ENCODE measurements at places on chromosomes 2 and 18.

GRCh38 chr2:197925204-197925603, 120.8 kb downstream of the PLCL1 start:
- DNase-seq = no peak

DNA sequence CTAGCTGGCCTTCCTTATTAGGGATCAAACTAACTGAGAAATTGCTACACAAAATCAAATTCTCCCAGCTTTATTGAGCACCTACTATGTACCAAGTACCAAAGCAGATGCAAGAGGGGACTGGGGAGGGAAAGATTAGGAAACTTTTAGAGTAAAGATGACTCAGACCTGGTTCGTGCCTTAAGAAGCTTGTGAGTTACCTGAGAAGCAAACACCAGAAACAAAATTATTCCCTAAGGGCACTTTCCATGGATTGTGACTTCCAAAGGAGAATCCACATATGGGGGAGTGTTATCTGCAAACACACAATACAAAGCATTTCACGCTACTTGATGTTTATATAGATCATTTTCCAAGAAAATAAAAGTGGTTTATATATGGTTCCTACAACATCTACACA, 326.9 kb upstream of the HNRNPA3 start:
- no peak for DNase-seq

GRCh38 chr2:36701391-36701795, 4.9 kb downstream of the VIT start:
- DNase-seq = no peak

DNA sequence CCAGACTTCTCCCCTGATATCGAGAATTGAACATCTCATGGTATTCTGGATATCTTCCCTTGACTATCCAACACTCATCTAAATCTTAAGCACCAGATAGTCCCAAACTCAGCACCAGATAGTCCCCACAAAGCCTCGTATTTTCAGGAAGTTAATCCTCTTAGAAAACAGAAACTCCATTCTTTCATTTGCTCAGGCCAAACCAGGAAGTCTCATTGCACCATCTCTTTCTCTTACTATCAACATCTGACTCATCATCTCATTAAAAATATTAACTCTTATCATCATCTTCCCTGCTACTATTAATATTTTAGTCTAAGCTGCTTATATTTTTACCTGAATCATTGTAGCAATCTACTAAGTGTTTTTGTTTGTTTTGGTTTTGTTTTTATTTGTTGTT, 286.4 kb downstream of the GALNT13 start:
- no peak for DNase-seq

DNA sequence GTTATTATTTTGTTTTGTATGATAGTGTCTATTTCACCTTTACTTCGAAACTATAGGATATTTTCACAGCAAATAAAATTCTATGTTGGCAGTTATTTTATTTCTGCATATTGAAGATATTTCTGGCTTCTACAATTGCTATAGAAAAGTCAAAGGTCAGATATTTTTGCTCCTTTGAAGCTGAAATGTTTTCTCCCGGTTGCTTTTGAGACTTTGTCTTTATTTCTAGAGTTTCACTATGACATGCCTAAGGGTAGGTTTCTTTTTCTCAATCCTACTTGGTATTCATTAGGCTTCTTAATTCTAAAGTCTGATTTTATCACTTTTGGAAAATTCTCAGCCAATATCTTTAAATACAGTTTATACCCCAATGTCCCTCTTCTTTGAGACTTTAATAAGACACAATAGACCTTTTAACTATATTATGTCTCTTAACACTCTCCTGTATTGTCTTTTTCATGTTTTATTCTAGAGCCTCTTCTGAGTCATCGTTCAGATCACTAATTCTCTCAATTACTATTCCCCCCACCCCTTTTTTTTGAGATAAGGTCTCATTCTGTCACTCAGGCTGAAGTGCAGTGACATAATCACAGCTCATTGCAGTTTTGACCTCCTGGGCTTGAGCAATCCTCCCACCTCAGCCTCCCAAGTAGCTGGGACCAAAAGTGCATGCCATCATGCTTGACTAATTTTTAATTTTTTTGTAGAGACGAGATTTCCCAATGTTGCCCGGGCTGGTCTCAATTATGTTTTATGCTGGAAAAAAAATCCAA, 50.5 kb downstream of the USP37 start:
- DNase-seq = no peak

DNA sequence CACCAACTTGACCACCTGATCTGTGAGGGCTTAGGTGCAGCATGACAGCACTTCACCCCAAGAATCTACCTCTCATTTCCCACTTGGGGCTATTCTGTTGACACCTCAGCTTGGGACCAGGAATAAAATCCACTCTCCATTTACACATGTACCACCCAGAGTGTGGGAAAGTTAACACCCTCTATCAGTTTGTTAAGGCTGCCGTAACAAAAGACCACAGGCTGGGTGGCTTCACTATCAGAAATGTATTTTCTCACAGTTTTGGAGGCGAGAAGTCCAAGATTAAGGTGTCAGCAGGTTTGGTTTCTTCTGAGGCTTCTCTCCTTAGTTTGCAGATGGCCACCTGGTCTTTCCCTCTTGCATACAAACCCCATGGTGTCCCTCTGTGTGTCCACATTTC, 277.7 kb upstream of the ERBB4 start:
- no peak for DNase-seq

DNA sequence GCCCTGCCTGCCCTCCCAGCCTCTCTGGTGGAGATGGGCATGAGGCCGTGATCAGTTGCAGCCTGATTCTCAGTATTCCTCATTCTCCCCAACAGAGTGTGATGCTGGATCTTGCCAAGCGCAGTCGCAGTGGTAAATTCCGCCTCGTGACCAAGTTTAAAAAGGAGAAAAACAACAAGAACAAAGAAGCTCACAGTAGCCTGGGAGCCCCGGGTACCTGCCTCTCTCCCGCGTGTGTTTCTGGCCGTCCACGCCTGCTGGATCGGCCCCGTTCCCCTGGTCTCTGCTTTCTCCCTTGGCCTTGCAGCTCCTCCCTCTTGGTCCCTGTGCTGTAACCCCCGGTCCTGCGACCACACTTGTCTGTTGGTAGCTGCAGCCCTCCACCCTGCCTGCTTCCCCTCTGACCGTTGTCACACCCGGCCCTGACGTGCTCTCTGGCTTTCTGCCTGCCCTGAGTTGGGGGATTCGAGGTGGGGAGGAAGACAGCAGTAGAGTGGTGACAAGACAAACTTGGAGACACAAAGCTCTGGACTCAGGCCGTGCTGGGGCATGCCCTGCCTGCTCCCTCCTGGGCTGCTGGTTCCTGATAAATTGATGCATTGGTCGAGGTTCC, 99.5 kb downstream of the USP40 start:
- no peak for DNase-seq

DNA sequence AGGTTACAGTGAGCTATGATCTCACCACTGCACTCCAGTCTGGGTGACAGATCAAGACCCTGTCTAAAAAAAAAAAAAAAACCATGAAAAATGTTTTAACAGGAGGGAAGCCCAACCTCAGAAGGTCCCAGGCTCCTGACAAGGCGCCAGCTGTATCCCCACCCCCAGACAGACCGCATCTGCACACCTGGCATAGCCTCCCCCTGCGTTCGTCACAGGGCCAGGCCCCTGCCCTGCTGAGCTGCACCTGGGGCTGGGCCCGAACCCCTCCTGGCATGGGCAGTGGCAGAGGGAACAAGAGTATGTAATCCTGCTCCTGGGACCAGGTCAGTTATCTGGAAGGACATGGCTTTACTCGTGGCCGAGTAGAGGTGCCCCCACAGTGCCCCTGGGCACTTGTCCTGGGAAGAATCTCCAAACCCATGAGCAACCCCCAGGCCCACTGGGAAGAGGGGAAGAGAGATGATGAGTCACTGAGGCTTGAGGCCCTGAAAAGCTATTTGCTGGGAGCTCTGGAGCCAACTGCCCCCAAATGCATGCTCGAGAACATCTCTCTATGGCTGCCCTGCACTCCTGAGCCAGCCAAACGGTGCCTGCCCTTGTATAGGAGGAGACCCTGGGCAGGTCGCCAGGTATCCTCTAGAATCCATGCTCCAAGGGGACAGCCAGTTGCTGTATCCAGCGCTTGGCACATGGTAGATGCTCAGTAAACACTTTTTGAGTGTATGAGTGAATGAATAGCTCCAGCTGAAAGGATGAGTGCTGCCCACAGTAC, 265.5 kb downstream of the ATAD2B start:
- DNase-seq = no peak

DNA sequence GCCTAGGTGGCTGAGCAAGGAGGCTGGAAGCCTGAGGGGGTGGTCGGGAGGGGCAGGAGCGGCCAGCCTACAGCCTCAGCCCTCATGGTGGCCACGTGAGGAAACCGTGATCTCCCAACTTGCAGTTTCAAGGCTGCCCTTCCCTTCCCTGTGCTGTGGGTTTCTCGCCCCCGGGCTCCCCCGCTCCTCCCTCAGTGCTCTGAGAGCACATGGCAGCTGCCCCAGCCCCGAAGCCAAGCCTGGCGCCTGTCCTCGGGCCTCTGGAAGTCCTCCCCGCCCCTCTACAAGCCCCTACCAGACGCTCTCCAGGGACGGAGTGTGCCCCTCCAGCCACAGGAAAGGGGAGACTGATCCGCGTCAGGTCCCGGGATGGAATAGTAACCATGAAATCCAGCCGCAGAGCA, 586 bp upstream of the ANKRD23 start:
- DNase-seq = no peak

GRCh38 chr2:190173392-190173791, 110.9 kb upstream of the MSTN start:
- no peak for DNase-seq

GRCh38 chr2:141528990-141529389, 601.8 kb downstream of the LRP1B start:
- no peak for DNase-seq

- DNase-seq = no peak
These were observed 94.5 kb downstream of the RDH14 start for GRCh38 chr2:18465979-18466378.

DNA sequence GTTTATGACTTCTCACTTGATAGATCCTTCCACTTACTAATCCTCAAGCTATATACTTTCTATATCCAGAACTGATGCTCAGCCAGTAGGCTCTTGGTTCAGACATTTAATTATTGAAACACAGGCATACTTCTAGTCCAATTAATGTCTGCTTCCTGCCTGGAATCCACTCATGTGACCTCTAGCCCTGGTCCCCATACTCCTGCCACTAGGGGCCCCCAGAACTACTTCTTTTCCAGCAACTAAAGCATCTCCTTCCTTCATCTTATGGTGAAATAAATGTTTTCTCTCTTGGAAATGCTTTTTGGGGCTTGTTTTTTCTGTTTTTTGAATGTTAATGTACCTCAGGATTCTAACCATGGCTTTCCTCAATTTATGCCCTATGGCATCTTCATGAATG, 527.6 kb downstream of the SATB2 start:
- DNase-seq = no peak

GRCh38 chr2:142926445-142926844, 49.0 kb downstream of the KYNU start:
- no peak for DNase-seq

DNA sequence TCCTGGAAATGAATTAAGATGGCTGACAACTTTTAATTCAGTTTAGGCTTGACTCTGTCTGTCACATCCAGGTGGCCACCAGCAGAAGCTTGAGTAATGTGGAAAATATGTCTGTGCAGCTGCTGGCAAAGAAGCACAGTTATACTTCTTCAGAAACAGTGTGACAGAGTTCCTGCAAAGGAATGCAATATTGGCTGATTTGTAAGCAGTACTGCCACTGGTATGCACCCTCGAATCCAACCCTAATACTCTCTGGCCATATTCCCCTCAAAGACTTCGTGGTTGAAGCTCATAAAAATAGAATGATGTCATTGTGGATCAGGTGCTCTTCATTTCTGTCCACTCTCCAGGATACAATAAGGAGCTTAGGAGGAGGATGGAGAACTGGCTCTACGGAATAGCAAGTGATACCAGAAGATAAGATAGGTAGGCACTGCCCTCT, 86.2 kb downstream of the METTL8 start:
- peak; percentile 49 for DNase-seq

DNA sequence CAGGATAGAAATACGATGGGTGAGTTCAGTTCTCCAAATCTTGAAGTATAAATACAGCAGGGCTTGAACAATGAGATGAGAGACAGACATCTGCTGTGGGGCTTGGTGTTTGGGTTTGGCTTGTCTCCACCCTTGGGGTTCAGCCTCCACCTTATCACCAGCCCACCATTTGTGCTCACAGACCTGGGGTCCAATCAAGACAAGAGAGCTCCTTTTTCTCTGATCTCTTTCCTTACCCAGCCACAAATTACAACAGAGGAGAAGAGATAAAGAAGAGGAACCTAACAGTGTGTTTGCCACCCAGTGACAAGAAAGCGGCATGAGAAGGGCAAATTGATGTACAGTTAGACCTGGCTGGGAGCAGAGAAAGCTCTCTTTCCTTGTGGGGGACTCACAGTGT, 204.5 kb upstream of the CXCR4 start:
- DNase-seq = peak; percentile 75

GRCh38 chr2:210938228-210938627, 381.8 kb downstream of the CPS1 start:
- no peak for DNase-seq

- peak; percentile 45 for DNase-seq
These were observed 107.2 kb upstream of the L3MBTL4 start for GRCh38 chr18:6521803-6522418.

GRCh38 chr2:179596018-179596417, 265.4 kb downstream of the ZNF385B start:
- no peak for DNase-seq

- DNase-seq = no peak
These were observed 420.5 kb downstream of the MTX2 start for GRCh38 chr2:176689711-176690110.

DNA sequence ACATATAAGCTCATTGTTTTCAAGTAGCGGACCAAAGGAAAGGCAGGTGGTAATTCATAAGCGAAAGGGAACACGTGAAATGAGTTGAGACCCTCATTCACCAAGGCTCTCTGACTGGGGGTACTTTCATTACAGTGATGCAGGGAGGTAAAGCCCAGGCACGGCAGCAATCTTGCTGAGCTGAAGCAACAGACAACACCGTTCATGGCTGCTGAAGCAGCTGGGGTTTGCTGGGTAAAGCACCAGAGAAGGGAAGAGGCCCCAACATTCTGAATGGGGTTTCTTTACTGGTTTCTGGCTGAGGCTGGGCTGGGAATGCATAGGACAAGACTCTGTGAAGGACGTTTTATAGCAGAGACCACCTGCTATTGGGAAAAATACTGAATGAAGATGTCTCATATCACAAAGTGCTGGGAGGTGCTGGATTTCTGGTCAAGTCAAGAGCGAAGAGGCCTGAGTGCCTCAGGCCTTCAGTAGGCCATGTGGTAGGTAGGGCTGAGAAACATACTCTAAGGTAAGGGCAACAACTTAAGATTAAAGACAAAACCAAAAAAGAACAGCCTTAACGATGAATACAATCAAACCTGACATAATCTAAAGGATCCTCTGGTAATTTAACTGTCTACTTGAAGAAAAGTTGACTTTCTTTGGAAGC, 324.7 kb upstream of the PIK3C3 start:
- DNase-seq = no peak

DNA sequence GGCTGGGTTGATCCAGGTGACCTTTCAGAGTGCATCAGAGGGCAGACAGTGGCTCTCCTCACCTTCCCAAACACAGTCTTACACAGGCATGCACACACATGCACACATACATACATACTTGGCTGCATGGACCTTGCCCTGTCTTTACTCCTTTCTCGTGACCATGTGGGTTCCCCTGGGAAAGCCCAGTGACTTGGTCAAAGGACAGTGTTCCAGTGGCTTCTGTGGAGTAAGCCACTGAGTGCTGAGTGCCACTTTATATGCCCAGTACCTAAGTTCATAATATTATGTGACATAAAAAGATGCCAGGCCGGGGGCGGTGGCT, 249.4 kb downstream of the MYCN start:
- no peak for DNase-seq

- no peak for DNase-seq
These were observed 159.2 kb downstream of the GULP1 start for GRCh38 chr2:188450732-188451483.

GRCh38 chr18:26036635-26037034, 53.8 kb downstream of the SS18 start:
- no peak for DNase-seq

Measured in common myeloid progenitor, CD34-positive (primary cell).